NCI-H2171 treated with DMSO at 0.1 percent for 48 hours (cell line): ENCODE measurements at places on chromosomes 1 and 21.
A peak's percentile ranks its signal among the peaks of the same experiment; 100 is the strongest.

GRCh38 chr21:45545691-45546531 lies 3.7 kb upstream of the SLC19A1 start:
- DNase-seq: no peak

DNA sequence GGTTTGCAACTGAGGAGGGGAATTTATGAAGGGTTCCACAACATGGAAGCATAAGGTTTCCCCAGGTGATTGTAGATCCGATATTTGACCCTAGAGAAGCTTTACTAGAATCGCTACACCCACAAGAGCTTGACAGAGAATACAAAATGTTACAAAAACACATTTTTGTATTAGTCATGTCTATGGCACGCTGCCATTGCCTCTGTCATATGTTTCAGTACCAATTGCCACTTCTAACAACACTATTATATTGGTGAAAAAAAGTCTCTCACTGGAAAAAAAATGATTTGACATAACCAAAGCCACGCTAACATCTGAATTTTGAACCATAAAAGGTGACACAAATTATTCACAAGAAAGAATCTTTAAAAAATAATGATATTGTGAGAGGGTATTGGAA lies 214.5 kb downstream of the KCNT2 start:
- peak; percentile 17 for DNase-seq

DNA sequence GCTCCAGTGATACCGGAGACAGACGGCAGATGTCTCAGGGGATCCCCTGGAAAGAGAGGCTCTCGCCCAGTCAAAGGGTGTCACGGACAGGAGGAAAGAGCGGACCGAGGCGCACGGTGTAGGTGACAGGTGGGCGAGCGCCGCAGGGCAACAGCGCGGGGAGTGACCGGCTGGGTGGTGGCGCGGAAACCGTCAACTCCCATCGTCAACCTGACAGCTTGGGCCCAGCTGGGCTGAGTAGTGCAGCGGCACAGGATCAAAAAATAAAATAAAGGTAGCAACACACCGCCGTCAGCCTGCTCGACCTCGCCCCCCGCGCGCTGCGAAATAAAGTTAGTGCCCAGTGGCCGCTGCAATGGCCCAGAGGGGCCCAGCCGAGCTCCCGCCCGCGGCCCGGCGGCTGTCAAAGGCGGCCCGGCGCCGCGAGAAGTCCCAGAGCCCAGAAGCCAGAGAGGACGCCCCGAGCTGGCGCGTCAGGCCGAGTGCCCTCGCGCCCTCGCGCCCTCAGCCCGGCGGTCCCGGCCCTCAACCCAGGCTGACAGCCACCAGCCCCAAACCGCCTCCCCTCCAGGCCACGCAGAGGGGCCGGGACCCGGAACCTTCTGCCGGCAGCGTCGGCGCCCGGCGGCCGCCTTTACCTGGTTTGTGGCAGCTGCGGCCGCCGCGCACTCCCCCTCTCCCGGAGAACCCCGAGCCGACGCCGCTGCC lies at the start of gene LYST:
Gene LYST (minus strand): TSS at position 702 of the 708 bp plus-strand sequence. CDS start 36,489 bp downstream, outside the sequence.
- peak; percentile 69 for DNase-seq

DNA sequence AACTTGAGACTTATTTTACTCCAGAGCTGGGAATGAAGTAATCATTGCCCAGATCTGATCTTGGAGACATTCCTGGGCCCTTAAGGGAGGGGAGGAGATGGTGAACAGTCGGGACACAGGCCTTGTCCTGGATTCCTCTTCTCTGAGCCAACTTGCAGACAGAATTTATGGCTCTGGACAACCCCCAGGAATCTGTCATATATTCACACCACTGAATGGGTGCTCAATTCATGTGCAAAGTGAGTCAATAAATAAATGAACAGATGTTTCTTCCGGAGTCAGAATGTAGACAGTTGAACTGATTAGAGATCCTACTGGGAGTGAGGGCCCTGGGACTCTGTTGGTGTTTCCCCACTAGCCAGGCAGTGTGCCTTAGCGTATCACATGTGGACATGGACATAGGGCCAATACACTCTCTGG lies 2.6 kb downstream of the TUFT1 start:
- DNase-seq: peak; percentile 25

DNA sequence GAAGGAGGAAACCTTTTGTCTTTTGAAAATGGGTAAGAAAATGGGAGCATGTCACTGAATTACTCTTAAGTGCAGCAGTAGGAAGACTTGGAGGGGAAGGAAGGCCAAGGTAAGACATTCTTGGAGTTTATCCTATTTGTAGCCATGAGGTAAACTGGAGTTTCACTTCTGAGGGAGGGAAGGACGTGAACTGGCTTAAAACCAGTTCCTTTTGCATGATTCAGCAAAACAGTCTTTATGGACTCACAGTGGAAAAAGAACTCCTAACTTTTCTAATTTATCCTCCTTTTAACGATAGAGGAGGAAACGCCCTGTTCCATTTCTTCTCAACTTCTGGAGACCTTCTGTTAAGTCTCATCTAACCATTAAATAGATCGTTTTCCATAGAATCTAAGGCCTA lies 2.5 kb downstream of the PRDX6 start:
- no peak for DNase-seq

DNA sequence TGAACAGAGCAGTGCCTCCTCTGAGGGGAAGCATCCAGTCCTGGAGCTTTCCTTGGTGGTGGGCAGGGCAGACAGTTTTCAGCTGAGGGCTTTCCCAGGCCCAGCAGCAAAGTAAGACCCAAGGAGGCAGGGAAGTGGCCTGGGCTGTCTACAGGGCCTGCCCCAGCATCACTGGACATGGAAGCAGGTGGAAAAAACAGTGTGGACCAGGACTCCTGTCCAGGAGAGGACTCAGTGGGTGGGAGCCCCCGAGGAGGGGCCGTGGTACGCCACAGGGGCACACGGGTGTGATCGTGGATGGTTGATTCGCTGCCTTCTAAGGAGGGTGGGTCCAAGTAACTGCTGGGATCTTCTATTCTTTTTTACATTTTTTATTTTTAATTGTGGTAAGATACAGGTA lies 387.6 kb downstream of the KIF26B start:
- DNase-seq: no peak

- DNase-seq: no peak
These were observed 132.2 kb downstream of the ADSS2 start for GRCh38 chr1:244319283-244320132.

- DNase-seq: no peak
These were observed 42.3 kb downstream of the STYXL2 start for GRCh38 chr1:167136191-167136614.

- DNase-seq: no peak
These were observed 5.8 kb upstream of the KANK4 start for GRCh38 chr1:62325081-62325480.

GRCh38 chr1:3068564-3069431 lies at the start of gene PRDM16:
Gene PRDM16 (plus strand): TSS chr1:3069203. CDS start chr1:3069260, 57 bp downstream.
- peak; percentile 63 for DNase-seq

DNA sequence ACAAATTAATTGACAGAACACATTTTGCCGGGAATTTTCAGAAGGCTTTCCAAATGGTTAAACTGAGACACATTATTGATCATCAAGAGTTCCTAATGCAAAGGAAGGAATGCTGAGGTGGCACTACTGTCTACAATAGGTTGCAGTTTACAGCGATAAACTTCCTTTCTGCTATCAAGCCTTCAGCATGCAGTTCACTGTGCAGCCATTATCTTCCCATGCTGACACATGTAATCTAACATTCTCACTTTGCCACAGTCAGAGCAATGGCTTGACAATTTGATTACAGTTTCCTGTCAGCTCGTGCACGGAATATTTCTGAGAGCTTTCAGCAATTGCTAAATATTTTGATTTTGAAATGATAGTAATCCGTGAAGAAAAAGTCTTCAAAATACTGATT lies 166.9 kb upstream of the PRMT6 start:
- no peak for DNase-seq

DNA sequence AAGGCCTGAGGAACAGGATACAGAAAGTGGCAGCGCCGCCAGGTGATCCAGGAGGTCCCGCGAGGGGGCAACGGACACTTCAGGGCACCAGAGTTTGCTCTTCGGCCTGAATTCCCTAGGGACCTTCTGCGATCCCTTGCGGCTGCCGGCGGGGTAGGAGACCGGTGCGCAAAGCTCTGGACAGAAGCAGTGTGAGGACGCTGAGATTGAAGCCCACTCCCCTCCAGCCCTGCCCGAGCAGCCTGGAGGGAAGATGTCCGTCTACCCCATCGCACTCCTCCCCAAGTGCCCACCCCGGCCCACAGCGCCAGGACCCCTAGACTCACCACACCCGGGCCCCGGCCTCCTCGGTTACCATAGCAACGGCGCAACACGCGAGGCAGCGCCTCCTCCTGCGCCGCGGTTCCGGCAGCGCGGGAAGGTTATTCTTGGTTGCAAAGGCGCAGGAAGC lies at the start of gene ANKRD45:
Gene ANKRD45 (minus strand): TSS at position 361 of the 451 bp plus-strand sequence. CDS start 10,433 bp downstream, outside the sequence.
- no peak for DNase-seq

DNA sequence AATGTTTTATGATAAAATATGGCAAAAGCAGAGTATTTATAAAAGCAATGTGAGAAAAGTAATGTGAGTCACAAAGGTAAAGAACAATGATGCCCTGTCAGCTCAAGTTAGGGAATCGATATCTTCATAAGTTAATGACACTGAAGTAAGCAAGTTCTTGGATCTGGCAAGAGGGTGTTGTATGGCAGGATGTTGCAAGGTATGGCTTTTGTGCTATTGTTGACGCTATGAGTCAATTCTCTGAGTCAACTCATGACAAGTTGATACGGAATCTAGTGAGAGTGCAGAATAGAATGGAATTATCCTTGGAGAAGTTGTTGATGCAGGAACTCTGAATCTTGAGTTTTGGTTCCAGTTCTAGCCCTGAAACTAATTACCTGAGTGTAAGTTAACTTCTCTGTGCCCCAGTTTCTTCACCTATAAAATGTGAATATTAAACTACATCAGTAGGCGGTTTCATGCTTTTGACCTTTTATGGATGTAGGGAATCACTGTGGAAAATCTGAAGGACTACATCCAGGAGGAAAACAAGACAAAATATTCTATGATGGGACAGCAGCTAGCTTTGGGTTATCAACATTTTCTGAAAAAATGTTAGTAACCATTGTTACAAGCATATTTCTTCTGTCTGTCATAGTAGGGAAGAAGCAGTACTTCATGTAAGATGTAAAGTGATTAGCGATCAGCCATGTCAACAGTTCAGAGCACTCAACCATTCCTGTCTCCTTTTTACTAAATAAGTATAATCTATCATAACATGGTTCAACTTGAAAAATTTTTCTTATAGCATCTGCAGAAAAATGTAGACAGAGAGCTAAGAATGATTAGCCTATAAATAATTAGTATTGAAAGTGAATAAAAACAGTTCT lies 96.9 kb downstream of the ATP6V1G3 start:
- no peak for DNase-seq

DNA sequence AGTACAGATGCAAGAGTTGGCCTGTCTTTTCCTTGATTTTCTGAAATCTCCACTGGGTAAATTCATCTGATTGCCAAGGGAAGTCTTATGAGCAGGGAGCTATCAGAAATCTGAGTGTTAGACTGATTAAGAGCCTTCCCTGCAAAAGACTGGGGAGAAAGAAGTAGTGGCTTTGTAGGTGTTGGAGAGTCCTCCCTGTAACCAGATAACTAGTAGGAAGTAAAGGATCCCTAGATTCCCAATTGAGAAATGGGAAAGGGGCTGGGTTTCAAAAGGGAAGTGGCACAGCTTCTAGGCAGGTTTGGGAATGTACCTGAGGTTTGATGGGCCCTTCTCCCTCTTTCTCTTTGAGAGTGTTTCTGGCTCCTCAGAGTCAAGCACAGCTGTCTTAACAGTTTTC lies 2.1 kb downstream of the TLCD4 start:
- DNase-seq: no peak

DNA sequence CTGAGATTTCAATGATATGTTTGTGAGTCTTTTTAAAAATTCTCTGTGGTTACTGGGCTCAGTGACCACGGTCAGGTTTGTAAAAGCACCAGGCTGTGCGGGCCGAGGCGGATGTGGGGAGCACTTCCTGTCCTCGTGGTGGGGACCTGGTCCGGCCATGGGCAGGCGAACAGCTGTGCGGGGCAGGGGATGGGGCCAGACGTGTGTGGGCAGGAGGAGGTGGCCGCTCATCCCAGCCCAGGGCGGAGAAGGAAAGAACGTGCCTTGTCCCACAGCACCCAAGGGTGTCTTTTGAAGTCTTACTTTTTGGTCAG lies 5.2 kb upstream of the OXCT2 start:
- DNase-seq: no peak

- no peak for DNase-seq
These were observed 26.6 kb downstream of the DOP1B start for GRCh38 chr21:36183144-36183795.

GRCh38 chr1:19511116-19511515 lies 25.8 kb upstream of the CAPZB start:
- DNase-seq: no peak

GRCh38 chr1:222656391-222657155 lies 38.7 kb downstream of the MIA3 start:
- no peak for DNase-seq

DNA sequence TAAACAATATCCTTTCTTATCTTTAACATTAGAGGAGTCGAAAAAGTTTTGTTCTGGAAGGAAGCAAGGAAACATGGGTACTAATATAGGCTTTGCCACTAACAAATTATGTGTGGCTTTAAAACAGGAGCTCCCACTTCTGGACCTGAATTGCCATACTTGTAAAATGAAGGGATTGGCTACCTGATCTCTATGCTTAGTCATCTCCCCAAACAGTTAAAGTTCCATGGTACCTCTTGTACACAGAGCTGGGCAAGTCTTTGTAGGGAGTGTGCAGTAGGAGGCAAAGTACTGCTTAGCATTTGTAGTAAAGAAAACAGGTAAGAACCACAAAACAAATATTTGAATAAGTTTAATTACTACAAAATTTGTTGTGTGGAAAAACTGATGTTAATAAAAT lies 81.3 kb downstream of the MAST2 start:
- no peak for DNase-seq

DNA sequence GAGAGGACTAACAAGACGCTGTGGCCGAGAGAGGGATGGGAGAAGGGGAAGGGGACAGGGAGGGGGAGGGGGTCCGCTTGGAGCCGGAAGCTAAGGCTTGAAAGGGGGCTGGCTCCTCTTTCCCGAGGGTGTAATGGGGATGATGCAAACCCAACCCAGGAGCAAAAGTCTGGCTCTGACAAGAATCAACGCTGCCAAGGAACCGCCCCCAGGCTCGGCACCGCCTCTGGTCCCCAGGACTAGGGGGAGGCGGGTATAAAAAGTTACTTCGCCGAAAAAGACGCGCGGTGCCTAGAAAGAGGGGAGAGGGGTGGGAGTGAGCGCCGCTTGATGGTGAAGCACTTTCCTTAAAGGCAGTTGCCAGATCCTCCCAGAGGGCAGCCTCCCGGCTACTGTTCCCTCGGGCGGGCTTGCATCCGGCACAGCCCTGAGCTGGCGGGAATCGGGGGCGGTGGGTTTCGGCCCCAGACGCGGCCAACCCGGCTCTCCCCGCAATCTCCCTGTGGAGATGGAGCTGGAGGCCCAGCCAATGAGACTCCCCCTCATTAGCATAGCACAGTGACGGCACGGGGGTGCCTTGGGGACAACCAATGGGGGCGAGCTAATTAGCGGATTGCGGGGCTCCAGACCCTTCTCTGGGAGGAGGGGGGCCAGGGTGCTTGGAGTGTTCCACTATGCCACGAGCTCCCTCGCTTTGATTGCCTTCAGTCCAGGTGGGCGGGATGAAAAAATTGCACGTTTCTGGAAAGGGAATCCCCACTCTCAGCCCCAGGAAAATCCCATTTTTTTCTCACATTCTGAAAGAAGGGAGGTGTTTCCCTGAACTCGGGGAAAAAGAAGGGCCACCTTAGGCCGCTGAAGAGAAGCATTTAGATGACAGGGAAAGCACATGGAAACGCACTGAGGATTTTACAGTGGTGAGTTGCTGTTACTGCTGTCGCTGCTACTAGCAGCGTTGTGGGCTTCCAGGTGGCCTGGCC lies at the start of gene KCNT2:
Gene KCNT2 (minus strand): TSS at position 51 of the 980 bp plus-strand sequence. CDS start 131 bp downstream, outside the sequence.
- peak; percentile 90 for DNase-seq

- DNase-seq: no peak
These were observed 723.5 kb upstream of the ADAMTS5 start for GRCh38 chr21:27690426-27690825.

- DNase-seq: no peak
These were observed 57.1 kb downstream of the GIPC2 start for GRCh38 chr1:78102916-78103315.
